RWPE1 (cell line): ENCODE measurements at places on chromosomes 3 and 15.

DNA sequence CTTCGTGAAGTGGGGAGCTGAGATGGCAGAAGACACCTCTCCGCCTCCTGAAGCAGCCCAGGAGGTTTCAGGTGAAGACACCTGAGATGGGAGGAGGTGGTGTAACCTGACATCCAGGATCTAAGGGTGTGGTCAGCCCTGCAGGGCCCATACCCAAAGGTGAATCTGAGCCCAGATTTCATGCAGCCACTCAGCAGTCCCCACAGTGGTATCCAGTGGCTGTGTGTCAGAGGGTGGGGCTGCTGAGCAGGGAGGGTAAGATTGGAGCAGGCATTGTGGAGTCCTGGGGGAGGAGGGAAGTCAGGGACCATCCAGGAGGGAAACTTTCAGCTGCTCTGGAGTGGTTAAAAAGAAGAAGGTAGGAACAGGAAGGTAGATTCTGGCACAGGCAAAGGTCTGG, 46.0 kb upstream of the SMAD6 start:
- peak; percentile 34 for DNase-seq

DNA sequence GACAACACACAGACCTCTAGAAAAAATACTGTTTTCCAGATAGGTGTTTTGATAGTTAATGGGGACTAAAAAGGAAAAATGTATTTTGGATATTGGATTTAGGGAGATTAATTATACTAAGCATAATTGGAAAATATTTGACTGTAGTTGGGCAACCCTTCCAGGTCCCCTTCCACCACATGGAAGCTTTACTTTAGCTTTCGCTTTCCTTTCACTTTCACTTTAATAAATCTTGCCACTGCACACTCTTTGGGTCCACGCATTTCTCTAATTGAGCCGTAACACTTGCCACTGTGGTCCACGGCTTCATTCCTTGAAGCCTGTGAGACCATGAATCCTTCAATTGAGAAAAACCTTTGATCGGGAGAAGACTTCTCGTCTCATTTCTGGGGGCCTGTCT, 15.5 kb downstream of the GLDN start:
- no peak for DNase-seq

DNA sequence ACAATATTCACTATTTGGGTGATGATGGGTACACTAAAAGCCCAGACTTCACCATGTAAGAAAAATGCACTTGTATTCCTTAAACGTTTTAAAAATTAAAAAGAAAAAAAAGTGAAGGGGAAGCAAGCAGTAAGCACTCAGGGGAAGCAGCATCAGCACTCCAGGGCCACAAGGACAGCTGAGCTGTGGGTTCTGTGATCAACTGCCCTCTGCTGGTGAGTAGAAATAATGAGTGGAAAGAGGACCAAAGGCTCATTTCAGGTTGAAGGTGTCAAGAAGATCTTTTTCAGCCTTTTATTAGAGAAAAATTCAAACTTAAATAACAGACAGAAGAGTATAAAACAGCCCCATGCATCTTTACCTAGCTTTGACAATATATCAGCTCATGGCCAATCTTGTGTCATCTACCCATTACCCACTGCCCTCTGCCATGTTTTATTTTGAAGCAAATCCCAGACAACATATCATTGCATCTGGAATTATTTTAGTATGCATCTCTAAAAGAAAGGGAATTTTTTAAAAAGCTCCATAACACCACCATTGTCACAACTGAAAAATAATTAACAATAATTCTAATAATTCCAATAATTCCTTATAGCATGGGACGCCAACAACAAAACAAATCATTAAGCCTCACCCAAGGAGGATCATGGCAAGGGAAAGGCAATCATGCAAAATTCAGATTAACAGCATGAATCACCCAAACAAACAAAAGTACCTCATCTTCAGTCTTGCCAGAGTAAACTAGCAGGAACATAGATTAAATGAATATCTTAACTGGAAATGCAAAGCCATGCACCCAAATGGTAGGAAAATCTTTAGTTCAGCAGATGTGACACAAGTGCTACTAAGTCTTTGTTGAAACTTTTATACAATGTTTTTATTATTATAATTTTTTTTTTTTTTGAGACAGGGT, 42.5 kb downstream of the TAMM41 start:
- DNase-seq: peak; percentile 56

GRCh38 chr3:35440826-35441225, 198.5 kb upstream of the ARPP21 start:
- DNase-seq: no peak

DNA sequence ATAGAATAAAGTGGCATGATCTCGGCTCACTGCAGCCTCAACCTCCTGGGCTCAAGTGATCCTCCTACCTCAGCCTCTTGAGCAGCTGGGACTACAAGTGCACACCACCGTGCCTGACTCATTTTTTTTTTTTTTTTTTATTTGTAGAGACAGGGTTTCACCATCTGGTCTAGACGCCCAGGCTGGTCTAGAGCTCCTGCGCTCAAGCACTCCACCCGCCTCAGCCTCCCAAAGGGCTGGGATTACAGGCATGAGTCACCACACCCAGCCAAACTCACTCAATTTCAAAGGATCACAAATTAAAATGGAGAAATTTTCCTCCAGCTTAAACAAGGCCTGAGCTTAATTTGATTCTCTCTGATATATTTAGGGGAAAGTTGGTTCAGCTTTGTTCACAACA, 27.3 kb upstream of the NMB start:
- DNase-seq: peak; percentile 45

GRCh38 chr3:22634433-22634832, 568.7 kb upstream of the UBE2E2 start:
- no peak for DNase-seq

DNA sequence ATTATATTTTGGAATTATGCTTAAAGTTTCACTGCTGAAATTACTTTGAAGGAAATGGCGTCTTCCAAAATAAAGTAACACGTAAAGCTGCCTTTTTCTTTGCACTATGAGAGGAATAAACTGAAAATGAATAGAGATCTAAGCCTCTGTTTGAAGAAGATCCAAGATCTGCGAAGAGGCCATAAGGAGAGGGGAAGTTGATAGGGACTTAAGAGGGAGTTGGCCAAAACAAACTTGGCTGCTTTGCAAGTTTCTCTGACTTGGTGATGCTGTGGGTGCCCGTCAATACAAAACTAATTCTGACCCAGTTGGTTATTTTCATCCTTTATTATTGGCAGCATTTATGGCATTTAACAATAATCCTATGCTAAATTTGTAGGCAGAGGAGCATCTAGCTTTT, 190.2 kb upstream of the GBE1 start:
- no peak for DNase-seq
